ENCODE measurements at places on chromosomes 1 and 21.
A peak's percentile ranks its signal among the peaks of the same experiment; 100 is the strongest.

DNA sequence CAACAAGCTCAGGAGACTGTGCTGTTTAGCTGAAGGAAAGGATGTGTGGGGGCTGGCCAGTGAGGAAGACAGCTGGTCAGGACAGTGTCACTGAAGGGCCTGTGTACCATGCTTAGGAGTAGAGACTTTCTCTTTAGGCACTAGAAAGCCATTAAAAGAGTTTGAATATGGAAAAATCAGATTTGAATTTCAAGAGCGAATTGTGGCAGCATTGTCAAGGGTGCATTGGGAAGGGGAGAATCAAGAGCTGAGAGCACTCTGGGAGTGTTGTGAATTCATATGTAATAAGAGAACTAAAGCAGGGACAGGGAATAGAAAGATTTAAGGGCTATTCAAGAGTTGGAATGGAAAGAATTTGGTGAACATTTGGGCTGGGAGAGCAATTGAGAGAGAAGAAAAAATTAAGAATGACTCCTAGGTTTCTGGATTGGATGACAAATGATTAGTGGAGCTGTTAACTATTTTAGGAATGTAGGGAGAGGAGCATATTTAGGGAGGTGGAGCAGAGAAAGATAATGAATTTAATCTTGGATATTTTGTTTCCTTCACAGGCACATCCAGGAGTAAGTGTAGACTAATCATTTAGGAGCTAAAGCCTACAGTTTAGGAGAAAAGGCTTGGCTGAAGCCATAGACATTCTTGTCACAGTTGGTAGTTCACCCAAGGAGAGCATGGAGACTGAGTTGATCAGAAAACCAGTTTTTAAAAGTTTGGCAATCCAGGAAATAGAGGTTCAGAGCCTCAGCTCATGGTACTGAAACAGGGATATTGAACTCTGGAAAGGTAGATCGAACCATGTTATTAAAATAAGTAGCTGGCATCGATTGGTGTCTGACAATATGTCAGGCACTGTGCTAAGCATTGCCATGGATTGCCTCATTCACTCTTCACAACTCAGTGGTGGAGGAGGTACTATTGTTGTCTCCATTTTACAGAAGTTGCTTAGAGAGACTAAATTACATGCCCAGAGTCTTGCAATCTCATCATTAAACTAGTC is 23.1 kb upstream of the TOR3A start:
- peaks cover 37% of the 10 kb centered on the region for H3K36me3 ChIP-seq
- H3K4me1 ChIP-seq: peaks cover 61% of the 10 kb centered on the region
- peak overlapping the region; percentile 79 for H3K27ac ChIP-seq
- peak; percentile 48 for DNase-seq
- no peaks in the 10 kb centered on the region for H3K27me3 ChIP-seq

DNA sequence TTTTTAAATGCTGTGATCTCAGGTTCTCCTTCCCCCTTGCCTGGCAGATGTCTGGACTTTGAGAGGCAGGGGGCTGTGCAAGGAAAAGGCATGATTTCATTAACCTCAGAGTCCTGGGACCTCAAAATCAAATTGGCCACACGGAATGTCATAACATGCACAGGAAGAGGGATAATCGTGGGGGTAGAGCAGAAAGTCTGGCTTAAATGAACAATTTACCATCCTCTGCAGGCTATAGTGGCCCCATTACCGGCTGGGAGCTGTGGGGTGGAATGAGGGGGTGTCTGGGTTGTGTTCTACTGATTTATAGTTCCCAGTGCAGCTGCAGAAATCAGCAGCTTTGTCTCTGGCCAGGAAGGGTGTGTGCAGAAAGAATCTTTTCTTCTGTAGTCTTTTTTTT is 10.8 kb downstream of the OPRD1 start:
- no peaks in the 10 kb centered on the region for H3K36me3 ChIP-seq
- H3K27ac ChIP-seq: no peak overlapping the region
- DNase-seq: no peak
- no peak overlapping the region for H3K4me3 ChIP-seq
- H3K4me1 ChIP-seq: peaks cover 13% of the 10 kb centered on the region

GRCh38 chr1:247373721-247374141 is 42.1 kb upstream of the ZNF496 start:
- peaks cover 30% of the 10 kb centered on the region for H3K4me1 ChIP-seq
- H3K4me3 ChIP-seq: no peak overlapping the region
- H3K27me3 ChIP-seq: no peaks in the 10 kb centered on the region
- no peak for DNase-seq

DNA sequence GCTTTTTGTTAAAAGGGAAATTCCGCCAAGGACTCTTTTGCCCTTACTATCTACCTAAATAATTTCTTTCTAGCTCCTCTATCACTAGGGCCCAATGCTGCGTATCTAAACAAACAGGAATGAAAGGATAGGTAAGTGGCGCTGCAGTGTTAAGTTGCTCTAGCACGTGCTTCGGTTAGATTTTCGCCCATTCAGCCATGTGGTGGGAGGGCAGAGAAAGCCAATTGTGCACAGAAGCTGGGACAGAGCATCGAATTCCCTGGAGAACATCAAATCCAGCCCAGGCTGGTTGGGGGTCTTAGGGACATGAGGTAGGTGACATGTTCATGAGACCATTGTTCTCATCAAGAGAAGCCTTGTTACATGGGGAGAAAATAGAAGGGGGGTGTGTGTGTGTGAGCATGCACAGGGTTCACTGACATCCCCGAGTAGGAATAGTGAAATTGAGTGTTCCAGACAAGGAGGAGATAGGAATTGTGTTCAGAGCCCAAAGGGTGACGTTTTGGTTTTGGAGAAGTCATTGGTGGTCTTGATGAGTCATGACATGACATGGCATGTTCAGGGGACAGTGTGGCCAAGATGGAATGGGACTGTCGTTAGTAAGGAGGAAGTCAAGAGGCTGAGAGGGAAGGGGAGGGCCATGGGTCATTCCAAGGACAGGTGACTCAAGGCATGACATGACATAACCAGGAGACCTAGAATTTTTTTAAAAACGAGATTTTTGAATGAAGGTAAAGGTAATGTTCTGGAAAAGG is 107.1 kb downstream of the TLR5 start:
- H3K27me3 ChIP-seq: peaks cover 54% of the 10 kb centered on the region
- peaks cover 31% of the 10 kb centered on the region for H3K4me1 ChIP-seq
- H3K27ac ChIP-seq: no peak overlapping the region

GRCh38 chr1:215899901-215900300 is 332.8 kb downstream of the KCTD3 start:
- no peak for DNase-seq
- H3K4me1 ChIP-seq: peaks cover 23% of the 10 kb centered on the region
- no peaks in the 10 kb centered on the region for H3K36me3 ChIP-seq
- no peak overlapping the region for H3K27ac ChIP-seq

DNA sequence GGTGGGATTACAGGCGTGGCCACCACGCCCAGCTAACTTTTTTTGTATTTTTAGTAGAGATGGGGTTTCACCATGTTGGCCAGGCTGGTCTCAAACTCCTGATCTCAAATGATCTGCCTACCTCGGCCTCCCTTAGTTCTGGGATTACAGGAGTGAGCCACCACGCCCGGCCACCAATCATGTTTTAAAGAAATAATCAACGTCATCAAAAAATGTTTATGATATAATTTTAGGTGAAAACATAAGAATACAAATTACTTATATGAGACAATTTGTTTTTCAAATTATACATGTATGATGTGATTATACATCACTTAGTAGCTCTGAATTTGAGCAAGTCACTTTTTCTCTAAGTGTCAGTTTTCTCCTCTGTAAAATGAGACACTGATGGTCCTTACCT is 31.6 kb upstream of the SSBP3 start:
- no peak overlapping the region for H3K27ac ChIP-seq
- no peaks in the 10 kb centered on the region for H3K36me3 ChIP-seq
- DNase-seq: no peak
- H3K4me3 ChIP-seq: no peak overlapping the region

DNA sequence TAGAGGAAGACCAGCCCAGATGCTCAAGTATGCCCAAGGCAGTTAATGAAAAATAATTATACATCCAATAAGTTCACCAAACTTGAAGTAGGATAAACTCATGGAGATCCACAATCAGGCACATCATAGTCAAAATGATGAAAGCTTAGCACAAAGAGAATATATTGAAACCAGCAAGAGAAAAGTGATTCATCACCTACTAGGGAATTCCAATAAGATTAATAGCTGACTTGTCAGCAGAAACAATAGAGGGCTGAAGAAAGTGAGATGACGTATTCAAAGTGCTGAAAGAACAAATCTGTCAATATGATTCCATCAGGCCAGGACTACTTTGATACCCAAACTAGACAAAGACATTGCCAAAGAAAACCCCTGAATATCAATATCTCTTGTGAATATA is 251.7 kb upstream of the BEND5 start:
- H3K4me1 ChIP-seq: no peaks in the 10 kb centered on the region
- H3K4me3 ChIP-seq: no peak overlapping the region
- no peak overlapping the region for H3K27ac ChIP-seq
- no peak for DNase-seq
- no peaks in the 10 kb centered on the region for H3K27me3 ChIP-seq

- no peaks in the 10 kb centered on the region for H3K27me3 ChIP-seq
- no peaks in the 10 kb centered on the region for H3K36me3 ChIP-seq
- no peak overlapping the region for H3K4me3 ChIP-seq
- no peaks in the 10 kb centered on the region for H3K4me1 ChIP-seq
- no peak for DNase-seq
Measured at GRCh38 chr1:184556665-184557064, 169.8 kb downstream of the C1orf21 start.

DNA sequence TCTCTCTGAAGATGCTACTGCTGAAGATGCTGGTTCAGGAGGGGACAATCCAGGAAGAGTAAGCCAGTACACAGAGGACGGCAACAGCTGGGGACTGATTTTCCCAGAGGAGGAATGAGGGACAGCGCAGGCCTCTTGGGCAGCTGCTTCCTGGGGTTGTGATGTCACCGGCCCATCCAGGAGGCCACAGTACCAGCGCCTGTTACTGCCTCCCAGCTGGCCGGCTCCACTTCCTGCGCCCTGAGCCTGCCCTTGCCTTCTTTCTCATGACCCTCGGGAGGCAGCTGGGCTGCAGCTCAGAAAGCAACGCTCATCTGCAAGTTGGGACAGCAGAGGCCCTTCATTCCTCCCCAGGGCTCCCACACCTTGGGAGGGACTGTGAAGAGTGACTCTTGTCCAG is 21.9 kb upstream of the ID3 start:
- DNase-seq: peak; percentile 36
- H3K4me1 ChIP-seq: peaks cover 73% of the 10 kb centered on the region
- peak overlapping the region; percentile 87 for H3K27ac ChIP-seq
- H3K4me3 ChIP-seq: peak overlapping the region; percentile 55
- H3K27me3 ChIP-seq: no peaks in the 10 kb centered on the region

- H3K36me3 ChIP-seq: no peaks in the 10 kb centered on the region
- peaks cover 7% of the 10 kb centered on the region for H3K27me3 ChIP-seq
- peaks cover 19% of the 10 kb centered on the region for H3K4me1 ChIP-seq
- no peak overlapping the region for H3K4me3 ChIP-seq
- H3K27ac ChIP-seq: no peak overlapping the region
Measured at GRCh38 chr1:77044133-77044849, 174.9 kb downstream of the PIGK start.

GRCh38 chr21:27292783-27293182 is 325.9 kb upstream of the ADAMTS5 start:
- no peak for DNase-seq
- H3K27me3 ChIP-seq: no peaks in the 10 kb centered on the region
- H3K4me1 ChIP-seq: peaks cover 38% of the 10 kb centered on the region
- no peak overlapping the region for H3K27ac ChIP-seq
- peaks cover 5% of the 10 kb centered on the region for H3K36me3 ChIP-seq
- H3K4me3 ChIP-seq: no peak overlapping the region

GRCh38 chr1:99599678-99600175 is 46.2 kb upstream of the PALMD start:
- peak; percentile 65 for DNase-seq
- peaks cover 40% of the 10 kb centered on the region for H3K4me1 ChIP-seq
- H3K36me3 ChIP-seq: no peaks in the 10 kb centered on the region
- no peaks in the 10 kb centered on the region for H3K27me3 ChIP-seq
- peak overlapping the region; percentile 70 for H3K27ac ChIP-seq

- peaks cover 6% of the 10 kb centered on the region for H3K36me3 ChIP-seq
- peak overlapping the region; percentile 83 for H3K27ac ChIP-seq
- H3K27me3 ChIP-seq: no peaks in the 10 kb centered on the region
- H3K4me3 ChIP-seq: no peak overlapping the region
- DNase-seq: peak; percentile 28
Measured at GRCh38 chr1:112557385-112557784, 48.6 kb downstream of the WNT2B start.

DNA sequence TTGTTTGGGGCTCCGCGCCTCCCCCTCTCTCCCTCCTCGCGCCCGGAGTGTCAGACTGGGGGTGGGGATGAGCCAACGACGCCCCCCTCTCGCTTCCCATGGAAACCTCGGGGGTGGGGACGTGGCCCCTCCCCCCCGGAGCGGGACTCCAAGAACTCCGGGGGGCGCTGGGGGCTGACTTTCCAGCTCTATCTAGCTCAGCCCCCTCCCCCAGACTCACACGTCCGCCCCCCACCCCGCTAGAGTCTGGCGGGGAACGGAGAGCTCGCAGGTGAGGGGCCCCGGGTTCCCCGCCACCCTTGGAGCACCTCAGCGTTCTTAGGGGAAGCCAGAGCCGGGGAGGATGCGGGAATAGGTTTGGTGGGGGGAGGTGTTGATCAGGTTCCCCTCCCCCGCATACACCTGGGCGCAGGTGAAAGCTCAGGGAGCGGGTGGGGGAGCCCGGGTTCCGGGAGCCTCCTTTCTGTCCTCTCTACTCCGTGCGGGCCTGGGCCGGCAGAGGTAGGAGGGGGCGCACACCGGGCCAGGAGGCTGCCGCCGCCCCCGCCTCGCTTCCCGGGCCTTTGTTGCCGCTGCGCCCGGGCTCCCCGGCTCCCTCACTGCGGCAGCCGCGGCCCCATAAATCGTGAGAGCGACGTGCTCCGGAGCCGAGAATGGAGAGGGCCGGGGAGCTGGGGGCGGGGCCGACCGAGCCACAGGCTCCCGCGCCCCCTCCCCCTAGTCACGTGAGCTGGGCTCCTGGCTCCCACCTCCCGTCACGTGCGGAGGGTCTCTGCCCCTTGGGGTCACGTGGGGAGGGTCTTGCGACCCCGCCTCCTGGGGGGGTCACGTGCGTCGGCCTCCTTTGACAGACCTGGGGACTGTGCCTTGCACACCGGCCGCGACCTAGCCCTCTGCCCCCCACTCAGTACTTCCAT is 1.9 kb downstream of the EFNA3 start:
- no peak overlapping the region for H3K27ac ChIP-seq
- H3K4me3 ChIP-seq: no peak overlapping the region
- DNase-seq: no peak

- H3K36me3 ChIP-seq: no peaks in the 10 kb centered on the region
- no peak overlapping the region for H3K4me3 ChIP-seq
- H3K4me1 ChIP-seq: no peaks in the 10 kb centered on the region
- no peak overlapping the region for H3K27ac ChIP-seq
Measured at GRCh38 chr1:75529488-75529887, 81.4 kb downstream of the SLC44A5 start.

GRCh38 chr1:28853093-28853742 is 41.2 kb downstream of the OPRD1 start:
- peaks cover 36% of the 10 kb centered on the region for H3K27me3 ChIP-seq
- H3K36me3 ChIP-seq: no peaks in the 10 kb centered on the region
- DNase-seq: no peak
- H3K4me3 ChIP-seq: no peak overlapping the region
- H3K4me1 ChIP-seq: no peaks in the 10 kb centered on the region
- no peak overlapping the region for H3K27ac ChIP-seq

GRCh38 chr1:86699186-86699585 is 5.2 kb upstream of the SH3GLB1 start:
- no peak overlapping the region for H3K27ac ChIP-seq
- H3K4me3 ChIP-seq: no peak overlapping the region
- DNase-seq: no peak
- peaks cover 12% of the 10 kb centered on the region for H3K4me1 ChIP-seq

Data from HFFc6 (cell line).